ENCODE measurements at places on chromosomes 3 and 15.

DNA sequence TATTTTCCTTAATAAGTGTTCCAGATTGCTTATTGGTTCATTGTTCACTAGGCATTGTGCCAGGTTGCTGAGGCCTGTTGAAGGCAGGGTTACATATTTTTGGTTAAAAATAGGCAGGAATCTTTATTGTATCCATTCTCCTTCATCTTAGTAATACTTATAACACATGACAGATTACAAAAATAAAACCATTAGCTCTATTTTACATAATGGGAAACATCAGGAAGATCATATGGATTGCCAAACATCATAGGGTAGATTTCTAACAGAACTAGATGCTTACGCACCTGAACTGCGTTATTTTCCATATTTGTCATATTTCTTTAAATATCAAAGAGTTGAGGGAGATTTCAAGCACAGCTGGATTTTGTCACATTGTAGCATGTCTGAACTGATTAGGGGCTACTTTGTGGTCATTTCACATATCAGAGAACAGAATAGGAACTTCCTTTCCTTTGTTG lies 462.9 kb upstream of the SGO1 start:
- no peak for DNase-seq

DNA sequence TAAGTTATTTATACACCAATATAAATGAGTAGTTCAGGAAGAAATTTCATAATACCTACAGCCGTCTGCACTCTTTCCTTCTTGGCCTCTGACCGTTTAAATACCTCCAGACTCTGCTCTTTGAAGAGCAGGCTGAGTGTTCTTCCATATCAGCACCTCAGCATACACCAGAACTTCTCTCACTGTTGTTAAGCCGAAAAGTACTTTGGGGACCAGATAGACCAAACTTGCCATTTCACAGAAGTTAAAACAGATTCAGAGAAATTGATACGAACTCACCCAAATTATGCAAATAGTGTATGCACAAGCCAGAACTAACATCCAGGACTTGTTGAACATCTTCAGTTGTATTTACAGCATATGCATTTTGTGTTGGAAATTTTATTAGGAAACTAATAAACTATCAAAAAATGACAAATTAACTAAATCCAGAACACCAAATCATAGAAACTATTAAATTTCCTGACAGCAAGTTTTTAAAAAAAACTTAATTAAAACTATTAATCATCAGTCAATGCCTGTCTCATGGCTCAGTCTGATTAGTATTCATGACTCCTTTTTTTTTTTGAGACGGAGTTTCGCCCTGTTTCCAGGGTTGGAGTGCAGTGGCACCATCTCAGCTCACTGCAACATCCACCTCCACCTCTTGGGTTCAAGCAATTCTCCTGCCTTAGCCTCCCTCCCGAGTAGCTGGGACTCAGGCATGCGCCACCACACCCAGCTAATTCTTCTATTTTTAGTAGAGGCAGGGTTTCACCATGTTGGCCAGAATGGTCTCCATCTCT lies 24.1 kb downstream of the CGGBP1 start:
- no peak for DNase-seq

DNA sequence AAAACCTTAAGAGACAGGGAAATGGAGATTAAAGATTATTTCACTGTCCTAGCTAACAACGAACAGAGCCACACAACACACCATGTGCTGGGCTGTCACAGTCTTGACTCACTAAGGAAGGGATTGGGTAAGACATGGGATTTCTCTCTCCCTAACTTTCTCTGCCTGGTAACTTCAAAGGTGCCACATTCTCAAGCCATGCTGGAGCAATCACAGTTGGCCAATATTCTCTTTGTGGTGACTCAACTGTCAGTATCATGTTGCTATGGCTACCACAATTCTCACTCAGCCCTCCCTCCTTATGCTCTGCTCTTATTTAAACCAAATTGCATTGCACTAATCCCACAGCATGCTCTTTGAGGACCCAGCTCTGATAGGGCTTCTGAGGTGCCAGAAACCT lies 74.0 kb downstream of the OXNAD1 start:
- DNase-seq, result no peak

DNA sequence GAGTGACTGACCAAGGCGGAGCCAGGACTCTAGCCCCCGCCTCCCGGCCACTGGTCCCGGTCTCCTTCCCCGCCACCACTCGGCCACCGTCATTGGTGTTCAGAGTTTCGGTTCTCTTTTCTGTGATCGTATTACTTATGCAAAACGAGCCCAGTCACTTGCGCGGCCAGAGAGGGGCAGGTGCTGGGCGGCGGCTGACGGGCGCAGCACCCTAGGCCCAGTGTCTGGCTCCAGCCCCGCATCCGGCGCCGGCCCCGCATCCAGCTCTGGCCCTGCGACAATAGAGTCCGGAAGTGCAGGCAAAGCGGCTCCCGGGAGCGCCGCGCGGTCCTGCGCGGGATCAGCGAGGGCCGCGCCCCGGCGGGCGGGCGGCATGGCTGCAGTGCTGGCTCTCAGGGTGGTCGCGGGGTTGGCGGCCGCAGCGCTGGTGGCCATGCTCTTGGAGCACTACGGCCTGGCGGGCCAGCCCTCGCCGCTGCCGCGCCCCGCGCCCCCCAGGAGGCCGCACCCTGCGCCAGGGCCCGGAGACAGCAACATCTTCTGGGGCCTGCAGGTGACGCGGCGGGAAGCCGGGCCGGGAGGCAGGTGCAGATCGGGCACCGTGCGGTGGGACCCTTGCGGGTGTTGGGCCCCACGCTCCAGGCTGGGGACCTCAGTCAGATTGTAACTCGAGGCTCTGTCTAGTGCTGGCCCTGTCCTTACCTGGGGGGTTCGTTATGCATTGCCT lies at the start of gene TMEM62:
TSS of gene TMEM62 (plus strand) at position 157 of the 727 bp plus-strand sequence. CDS start at position 374, 217 bp downstream.
- peak; percentile 24 for DNase-seq

DNA sequence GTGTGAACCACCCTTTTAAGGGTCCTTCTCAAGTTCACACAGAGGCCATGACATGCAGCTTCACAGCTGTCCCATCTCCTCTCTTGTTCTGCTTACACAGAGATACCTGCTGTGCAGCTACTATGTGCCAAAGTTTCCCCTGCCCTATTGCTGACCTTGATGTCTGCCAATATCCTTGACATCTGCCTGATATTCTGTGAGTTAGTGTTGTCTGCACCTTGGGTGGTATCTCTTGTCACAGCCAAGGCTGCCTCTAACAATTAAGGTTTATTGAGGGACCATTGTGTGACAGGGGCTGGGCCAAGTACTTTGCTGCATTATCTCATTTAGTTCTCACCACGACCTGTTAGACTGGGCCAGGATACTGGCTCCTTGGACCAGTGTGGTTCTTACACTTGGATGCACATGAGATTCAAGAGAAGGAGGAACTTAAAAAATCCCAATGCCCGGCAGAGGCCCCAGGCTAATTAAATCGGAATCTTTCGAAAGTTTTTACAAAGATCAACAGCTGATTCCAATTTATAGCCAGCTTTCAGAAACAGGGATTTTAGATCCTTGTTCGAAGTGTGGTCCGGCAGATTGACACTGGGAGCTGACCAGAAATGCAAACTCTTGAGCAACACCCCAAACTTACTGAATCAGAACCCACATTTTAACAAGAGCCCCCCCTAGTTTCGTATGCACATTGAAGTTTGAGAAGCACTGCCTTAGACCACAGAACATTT lies 178.6 kb downstream of the SATB1 start:
- DNase-seq, result no peak

- DNase-seq, result no peak
Observed at GRCh38 chr3:11436775-11437174, 164.6 kb downstream of the ATG7 start.

GRCh38 chr3:134659391-134660045 lies 8.7 kb upstream of the KY start:
- DNase-seq, result no peak

DNA sequence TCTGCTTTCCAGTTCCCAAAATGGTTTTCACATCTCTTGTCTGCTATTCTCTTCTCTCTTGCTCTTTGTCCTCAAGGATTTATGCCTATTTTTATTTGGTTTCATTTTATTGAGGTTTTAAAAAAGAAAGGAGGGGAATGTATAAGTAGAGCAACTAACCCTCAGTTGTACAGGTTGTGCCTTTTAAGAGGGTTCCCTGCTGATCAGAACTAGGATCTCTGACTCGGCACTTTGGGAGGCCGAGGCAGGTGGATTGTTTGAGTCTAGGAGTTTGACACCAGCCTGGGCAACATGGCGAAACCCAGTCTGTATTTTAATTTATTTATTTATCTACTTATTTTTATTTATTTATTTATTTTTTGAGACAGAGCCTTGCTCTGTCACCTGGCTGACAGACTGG lies 123.6 kb downstream of the ZNF609 start:
- no peak for DNase-seq

- no peak for DNase-seq
Observed at GRCh38 chr15:101028772-101029438, 109.7 kb downstream of the LRRK1 start.

DNA sequence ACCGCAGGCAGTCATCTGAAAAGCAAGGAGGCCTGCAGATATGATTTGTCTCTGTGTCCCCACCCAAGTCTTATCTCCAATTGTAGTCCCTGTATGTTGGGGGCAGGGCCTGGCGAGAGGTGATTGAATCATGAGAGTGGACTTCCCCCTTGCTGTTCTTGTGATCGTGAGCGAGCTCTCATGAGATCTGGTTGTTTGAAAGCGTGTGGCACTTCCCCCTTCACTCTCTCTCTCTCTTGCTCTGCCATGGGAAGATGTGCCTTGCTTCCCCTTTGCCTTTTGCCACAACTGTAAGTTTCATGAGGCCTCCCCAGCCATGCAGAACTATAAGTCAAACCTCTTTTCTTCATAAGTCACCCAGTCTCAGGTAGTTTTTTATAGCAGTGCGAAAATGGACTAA lies 83.3 kb downstream of the TMCO5A start:
- DNase-seq, result no peak

DNA sequence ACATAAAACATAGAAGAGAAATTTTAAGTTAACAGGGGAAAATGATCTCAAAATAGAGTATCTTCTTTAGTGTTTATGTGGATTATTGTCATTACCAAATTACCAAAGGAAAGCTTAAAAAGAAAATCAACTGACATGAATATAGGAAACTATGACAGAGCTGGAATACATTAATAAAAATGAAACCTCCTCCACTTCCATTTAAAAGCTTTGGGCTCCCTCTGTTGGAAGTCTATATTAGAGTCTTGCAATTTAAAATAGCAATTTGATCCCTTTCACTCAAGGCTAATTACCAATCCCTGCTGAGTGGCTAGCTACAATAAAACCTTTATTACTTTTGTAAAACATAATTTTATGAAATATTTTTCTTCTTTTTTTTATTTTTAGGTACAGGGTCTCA lies 61.4 kb upstream of the IMPG2 start:
- no peak for DNase-seq

GRCh38 chr3:17749281-17749680 lies 6.8 kb upstream of the TBC1D5 start:
- DNase-seq, result no peak

DNA sequence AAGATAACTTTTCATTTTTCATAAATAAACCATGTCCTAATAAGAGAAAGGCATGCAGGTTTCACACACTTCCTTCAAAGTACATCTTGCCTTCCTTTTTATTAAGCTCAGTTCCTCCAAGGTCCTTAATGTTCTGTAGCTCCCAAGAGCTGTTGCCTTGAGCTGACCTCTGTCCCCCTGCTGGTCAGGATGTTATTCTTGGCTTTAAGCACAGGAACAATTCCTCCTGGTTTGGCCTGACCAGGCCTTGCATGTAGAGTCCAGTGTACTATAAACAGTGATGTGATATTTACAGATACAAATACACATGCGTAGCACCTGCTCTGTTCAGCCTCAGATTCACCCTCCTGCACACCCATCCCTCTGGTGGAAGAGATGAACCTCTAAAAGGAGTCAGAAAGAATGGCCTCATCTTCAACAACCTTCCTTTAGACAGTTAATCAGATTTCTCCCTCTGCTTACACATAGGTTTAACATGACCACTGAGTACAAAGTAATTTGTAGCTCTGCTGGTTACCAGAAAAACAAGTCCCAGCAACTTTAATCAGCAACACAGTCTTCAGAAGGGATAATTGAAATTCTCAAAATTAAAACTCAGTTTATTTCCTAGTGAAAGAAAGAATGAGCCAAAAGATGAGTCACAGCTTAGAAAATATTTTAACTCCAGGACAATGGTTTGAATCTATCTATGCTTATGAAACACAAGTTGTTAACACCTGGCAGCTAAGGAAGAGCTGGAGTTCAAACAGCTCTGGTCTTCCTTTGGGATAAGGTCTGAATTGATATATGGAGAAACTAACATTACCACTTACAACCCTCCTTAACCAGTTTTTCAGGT lies 46.5 kb downstream of the PTPN9 start:
- DNase-seq, result no peak

- DNase-seq, result no peak
Observed at GRCh38 chr15:77031376-77032050, 36.6 kb downstream of the PSTPIP1 start.

- no peak for DNase-seq
Observed at GRCh38 chr3:123611082-123611481, 26.2 kb upstream of the HACD2 start.

GRCh38 chr15:37001417-37001816 lies 98.9 kb downstream of the MEIS2 start:
- DNase-seq, result no peak

DNA sequence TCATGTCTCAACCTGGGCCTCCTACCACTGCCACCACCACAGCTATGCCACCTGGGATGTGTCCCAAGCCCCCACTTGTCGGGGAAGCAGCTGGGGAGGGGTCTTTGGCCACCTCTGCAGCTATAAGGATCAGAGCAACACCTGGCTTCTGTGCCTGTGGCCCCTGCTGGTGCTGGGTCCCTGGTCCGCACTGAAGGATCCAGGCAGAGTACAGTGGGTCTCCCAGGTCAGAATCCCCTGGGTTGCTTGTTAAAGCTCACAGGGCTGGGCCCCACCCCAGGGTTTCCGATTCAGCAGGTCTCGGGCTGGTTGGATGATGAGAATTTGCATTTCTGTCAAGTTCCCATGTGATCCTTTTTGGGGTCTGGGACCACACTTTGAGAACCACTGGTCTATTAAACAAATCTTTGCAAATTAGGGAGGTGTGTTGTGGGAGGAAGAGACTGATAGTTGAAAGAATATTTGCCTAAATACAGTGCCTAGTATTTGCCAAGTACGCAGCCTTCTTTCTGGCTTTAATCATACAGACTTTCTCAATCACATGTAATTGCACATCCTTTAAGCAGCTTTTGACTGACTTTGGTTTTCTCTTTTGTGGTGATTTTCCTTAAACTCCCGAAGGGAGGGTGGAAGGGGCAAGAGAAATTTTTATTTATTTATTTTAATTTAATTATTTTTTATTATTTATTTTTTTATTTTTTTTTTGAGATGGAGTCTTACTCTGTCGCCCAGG lies 127.3 kb downstream of the IGF1R start:
- no peak for DNase-seq

- no peak for DNase-seq
Observed at GRCh38 chr3:14335774-14336748, 66.3 kb upstream of the SLC6A6 start.

- DNase-seq, result no peak
Observed at GRCh38 chr15:33132722-33133345, 61.7 kb downstream of the FMN1 start.

- no peak for DNase-seq
Observed at GRCh38 chr3:130582457-130583153, 65.6 kb downstream of the COL6A6 start.

- no peak for DNase-seq
Observed at GRCh38 chr15:91936927-91937326, 83.4 kb downstream of the SLCO3A1 start.

- DNase-seq, result no peak
Observed at GRCh38 chr15:38558372-38559059, 6.1 kb downstream of the RASGRP1 start.

- DNase-seq, result no peak
Observed at GRCh38 chr15:35529784-35530183, 16.2 kb downstream of the DPH6 start.

GRCh38 chr15:81530271-81530691 lies 156.3 kb upstream of the TMC3 start:
- DNase-seq, result no peak

Measured in stimulated activated CD8-positive, alpha-beta memory T cell treated with anti-CD3 and anti-CD28 coated beads, Interleukin-2, amount 100 ng/mL, for 1 hour (primary cell).